D721Med (cell line): ENCODE measurements at places on chromosomes 3 and 15.

DNA sequence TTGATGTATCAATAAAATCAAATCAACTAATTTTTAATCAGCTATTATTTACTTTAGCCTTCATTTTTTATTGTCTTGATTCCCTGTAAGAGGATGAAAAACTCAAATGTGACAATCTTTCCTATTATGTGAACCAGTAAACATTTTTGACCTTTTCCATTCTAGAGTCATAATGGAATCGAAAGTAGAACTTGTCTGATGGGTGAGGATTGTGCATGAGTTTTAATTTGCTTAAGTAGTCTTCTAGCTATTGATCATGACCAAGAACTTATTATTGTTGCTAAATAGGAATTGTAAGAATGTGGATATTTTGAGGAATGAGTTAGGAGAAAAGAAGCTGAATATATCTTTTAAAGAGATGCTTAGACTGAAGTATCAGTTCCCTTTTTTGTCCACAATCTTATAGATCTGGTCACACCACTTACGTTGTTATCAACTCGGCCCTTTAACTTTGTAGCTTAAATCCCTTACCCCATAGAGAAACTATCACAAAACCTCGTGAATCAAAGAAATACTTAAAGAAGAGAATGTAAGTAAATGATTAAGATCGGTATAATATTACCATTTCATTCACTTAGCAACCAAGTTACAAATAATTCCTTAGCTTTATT is 147.3 kb downstream of the TP63 start:
- no peak for DNase-seq

DNA sequence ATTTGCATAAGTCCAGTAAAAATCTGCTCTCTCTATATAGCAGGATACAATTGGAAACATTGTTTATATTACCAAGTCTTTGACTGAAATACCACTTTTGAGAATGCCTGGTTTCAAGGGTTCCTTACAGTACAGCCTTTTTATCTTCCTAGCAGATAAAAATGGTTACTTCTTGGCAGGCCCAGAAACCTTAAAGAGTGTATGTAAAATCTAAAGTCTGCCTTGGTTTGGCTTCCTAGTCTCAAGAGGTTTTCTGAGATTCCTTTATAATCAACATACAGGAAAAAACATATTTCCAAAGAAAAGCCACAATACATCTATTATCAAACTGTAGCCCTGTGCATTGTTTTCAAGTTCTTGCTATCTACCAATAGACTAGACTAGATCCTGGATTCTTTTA is 84.6 kb downstream of the PLSCR2 start:
- no peak for DNase-seq

GRCh38 chr3:114668099-114668498 is 374.3 kb downstream of the TIGIT start:
- no peak for DNase-seq

DNA sequence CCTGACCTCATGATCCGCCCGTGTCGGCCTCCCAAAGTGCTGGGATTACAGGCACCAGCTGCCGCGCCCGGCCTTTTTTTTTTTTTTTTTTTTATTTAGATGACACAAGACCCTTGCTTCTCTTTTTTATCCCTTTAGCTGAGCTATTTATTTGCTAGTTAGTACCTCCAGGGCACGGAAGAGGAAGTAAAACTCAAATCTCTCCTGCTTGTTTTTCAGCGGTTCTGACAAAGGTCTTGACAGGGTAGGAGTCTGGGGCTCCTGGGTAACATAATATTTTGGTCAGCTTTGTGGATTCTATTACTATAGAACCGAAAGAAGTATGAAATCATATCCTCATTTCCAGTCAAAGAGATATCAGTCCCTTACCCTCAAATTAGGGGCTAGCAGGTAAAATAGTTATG is 44.0 kb upstream of the ETV5 start:
- DNase-seq, result no peak

DNA sequence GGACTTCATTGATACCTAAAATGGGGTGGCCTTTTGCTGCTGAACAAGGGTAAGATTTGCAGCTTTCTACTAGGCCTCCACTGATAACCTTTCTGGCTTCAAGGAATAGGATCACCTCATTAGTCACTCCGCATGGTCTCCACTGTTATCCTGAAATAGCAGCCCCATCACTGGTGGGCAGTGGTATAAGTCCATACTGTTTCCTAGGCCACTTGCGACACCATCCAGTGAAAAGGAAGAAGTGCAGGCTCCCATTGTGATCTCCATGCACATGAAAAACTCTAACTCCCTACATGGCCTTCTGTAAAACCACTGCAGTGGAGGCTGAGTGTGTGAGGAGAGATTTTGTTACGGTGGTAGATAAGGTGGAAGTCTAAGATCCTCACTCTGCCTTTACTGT is 1455.9 kb downstream of the SI start:
- no peak for DNase-seq

GRCh38 chr15:38699633-38700230 is 135.1 kb upstream of the RASGRP1 start:
- no peak for DNase-seq

- DNase-seq, result no peak
These were observed at the start of gene SLC24A5 for GRCh38 chr15:48120745-48121144. SLC24A5 (plus strand) TSS chr15:48120990; CDS start chr15:48121045, 55 bp downstream.

- DNase-seq, result no peak
These were observed 175.6 kb downstream of the SMAD6 start for GRCh38 chr15:66877477-66878271.

- DNase-seq, result no peak
These were observed 417.6 kb upstream of the CDIN1 start for GRCh38 chr15:36161771-36162212.
